NCI-H446 treated with DMSO at 0.1 percent for 48 hours (cell line): ENCODE measurements at places on chromosomes 7 and 10.

DNA sequence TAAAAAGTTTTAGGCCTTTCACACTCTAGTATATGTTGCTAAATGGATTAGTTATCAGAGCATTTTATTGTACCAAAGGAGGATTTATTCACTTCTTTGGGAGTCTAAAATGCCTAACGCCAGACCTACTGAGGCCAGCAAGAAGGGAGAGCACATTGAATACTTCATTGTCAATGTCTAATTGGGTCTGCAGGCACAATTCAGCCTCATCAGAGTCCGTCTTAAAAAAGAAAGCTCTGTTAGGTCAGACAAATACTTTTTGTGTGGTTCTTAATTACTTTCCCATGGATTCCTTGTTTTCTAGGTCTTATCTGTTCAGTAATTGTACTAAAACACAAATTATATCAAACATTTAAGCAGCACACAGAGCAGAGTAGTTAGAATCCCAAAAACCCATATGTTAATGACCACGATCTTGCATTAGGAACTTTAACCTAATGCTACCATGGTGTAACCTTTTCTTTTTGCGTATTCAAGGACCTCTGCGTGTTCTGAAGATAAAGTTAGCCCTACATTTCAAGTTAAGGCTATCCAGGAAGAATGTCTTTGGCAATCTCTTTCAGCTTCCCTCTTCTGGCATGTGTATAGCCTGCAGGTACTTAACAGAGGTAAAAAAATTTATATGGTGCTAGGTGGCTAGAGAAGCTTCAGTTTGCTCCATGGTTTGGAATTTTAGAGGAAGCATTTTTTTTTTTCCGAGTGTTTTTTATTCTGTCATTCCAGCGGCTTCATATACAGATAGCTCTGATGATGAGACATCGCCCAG lies 45.7 kb upstream of the STRIP2 start:
- DNase-seq: no peak

GRCh38 chr7:74325210-74325565 lies 36.0 kb downstream of the CLIP2 start:
- no peak for DNase-seq

- no peak for DNase-seq
Measured at GRCh38 chr10:44343843-44344242, 41.1 kb downstream of the CXCL12 start.

DNA sequence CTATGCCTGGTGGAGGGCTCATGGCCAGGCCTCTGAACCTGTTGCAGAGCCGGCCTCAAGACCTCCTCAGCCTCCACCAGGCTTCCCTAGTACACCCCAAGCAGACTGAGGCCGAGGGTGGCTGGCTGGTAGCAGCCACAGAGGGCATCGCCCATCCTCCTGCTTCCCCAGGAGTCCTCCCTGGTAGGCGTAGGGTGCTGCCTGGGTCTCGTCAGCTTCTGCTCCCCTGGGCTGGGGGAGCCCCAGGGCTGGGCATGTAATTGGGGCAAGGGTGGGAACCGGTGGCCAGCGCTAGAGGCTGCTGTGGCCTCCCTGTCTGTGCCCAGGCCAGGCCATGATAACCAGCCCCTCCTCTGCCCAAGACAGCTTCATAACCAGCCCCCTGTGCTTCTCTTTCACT lies 32.6 kb downstream of the TBATA start:
- no peak for DNase-seq

DNA sequence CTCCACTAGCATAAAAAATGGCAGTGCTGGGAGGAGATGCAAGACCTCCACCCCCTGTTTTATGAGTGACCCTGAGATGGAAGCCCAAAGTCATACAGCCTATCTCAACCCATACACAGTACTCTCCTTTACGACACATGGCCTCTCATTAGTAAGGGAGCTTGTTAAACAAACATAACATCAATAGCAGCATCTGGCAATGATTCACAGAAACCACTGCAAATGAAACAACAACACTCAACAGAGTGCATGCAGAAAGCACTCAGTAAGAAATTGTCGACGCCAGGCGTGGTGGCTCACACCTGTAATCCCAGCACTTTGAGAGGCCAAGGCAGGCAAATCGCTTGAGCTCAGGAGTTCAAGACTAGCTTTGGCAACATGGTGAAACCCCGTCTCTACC lies 27.5 kb upstream of the FIGNL1 start:
- no peak for DNase-seq

DNA sequence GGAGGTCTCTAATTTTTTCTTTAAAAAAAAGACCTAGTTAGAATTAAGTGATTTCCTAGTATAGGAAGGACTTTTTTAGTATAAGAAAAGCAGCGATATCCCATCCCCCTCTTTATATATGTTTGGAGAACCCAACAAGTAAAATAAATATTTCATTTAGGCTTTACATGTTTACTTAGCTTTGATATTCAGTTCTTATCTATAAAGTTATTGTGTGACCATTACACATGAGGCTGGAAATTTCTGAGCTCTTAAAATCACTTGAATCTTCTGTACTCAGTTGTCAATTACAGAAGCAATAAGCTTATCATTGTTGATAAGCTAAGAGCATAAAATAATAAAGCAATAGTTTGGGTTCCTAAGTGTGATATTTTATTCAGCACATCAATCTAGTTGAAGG lies 89.7 kb downstream of the AASS start:
- no peak for DNase-seq

DNA sequence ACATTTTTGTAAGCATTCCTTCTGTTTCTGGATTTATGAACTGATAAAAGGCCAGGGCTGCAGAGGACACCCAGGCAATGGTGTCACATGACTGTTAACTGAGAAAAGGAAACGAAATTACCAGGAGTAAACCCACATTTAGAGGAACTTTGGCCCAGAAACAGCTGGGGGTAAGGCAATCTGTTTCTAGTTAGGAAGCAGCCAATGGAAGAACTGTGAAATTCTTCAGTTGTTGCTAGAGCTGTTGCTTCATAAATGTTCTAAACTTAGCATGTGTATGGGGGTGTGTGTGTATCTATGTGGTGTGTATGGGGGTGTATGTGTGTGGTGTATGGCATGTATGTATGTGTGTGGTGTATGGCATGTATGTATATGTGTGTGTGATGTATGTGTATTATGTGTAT lies 11.8 kb upstream of the PDCD4 start:
- no peak for DNase-seq

GRCh38 chr10:103849212-103849877 lies 6.0 kb downstream of the SH3PXD2A start:
- no peak for DNase-seq

DNA sequence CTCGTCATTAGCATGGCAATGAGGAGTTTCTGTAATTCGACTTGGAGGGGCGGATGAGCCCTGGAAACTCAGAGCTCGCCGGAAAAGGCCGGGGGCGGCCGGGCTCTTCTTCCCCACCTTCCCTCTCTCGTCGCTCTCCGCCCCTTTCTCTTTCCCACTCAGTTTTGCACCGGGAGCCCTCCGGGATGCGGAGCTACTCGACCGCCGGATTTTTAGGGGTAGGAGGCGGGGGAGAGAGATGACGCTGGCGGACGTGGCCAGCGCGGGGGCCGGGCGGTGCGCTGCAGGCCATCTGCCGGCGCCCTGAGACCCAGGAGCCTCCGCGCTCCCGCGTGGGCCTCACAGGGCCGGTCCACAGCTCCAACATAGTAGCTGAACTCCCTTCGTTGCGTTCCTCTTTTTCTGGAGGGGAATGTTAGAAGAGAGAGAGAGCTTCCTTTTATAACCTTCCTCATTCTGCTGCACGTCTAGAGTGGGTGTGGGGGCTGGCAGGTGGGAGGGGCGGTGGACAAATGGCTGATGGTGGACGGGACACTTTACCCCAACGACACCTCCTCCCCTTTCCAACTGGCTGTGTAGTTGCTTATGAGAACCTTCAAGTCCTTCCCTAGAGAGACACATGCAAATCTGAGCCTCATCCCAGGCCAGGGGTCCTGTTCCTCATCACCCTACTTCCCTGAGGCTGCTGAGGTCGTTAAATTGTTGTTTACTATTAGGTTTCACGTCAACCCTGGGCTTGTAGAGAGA lies 1.1 kb upstream of the HOXA1 start:
- no peak for DNase-seq

GRCh38 chr10:6490614-6491013 lies 89.5 kb downstream of the PRKCQ start:
- DNase-seq: no peak

GRCh38 chr10:91077549-91078071 lies 142.9 kb upstream of the PCGF5 start:
- peak; percentile 5 for DNase-seq

DNA sequence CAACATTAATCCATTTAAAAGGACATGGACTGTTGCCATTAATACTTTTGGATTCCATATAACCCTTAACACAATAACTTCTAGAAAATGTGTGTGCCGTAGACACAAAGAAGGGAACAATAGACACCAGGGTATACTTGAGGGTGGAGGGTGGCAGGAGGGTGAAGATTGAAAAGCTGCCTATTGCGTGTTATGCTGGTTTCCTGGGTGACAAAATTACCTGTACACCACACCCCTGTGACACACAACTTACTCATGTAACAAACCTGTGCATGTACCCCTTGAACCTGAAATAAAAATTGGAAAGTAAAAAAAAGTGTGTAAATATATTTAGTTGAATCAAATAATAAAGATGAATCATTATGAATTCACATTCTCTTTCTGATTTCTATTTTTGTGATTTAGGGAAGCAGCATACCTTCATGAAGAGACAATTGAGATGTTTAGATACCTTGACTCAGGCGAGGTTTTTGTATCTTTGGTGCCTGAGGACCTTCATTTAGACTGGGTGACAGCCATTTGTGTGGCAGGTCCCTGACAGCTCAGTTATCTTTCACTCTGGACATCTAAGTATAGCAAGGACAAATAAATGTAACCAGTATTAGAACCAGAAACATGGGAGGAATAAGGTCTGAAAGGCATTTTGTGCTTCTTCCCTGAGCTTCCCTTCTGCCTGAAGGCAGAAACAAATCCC lies 28.7 kb downstream of the GIMAP8 start:
- no peak for DNase-seq

GRCh38 chr7:111229916-111230315 lies 139.0 kb downstream of the LRRN3 start:
- no peak for DNase-seq

- no peak for DNase-seq
Measured at GRCh38 chr10:2949948-2950354, 117.4 kb upstream of the PFKP start.

- DNase-seq: no peak
Measured at GRCh38 chr7:15515252-15515651, 46.6 kb downstream of the AGMO start.

DNA sequence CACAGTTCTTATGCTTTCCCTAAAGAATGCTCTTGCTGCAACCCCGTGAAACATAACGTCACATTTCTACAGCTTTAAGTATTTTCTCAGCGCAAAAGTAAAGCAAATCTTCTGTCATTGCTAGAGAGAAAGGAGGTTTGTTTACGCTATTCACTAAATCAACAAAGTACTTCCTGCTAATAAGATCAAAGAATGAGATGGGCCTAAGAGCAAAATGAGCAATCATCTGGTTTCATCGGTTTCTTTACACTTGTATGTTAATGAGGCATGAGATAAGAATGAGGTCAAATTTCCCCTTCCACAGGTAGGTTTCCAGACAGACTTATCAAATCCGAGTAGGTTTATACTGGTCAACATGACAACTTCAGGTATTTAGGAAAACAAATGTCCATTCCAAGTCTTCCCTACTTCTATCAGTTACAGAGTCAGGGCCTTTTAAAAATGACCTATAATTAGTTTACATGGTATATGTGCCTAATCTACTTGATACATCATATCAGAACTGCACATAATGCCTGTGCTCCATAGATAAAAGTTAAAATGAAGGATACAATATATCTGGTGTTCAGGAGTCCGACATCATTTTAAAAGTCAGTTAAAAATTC lies 8.4 kb downstream of the USP6NL start:
- no peak for DNase-seq

GRCh38 chr10:91340613-91341362 lies 69.4 kb upstream of the HECTD2 start:
- DNase-seq: no peak

GRCh38 chr10:119498889-119499676 lies 43.4 kb downstream of the RGS10 start:
- DNase-seq: no peak

GRCh38 chr10:60397792-60398191 lies 8.1 kb upstream of the ANK3 start:
- DNase-seq: no peak

- DNase-seq: no peak
Measured at GRCh38 chr10:26243351-26243720, 26.8 kb downstream of the GAD2 start.

DNA sequence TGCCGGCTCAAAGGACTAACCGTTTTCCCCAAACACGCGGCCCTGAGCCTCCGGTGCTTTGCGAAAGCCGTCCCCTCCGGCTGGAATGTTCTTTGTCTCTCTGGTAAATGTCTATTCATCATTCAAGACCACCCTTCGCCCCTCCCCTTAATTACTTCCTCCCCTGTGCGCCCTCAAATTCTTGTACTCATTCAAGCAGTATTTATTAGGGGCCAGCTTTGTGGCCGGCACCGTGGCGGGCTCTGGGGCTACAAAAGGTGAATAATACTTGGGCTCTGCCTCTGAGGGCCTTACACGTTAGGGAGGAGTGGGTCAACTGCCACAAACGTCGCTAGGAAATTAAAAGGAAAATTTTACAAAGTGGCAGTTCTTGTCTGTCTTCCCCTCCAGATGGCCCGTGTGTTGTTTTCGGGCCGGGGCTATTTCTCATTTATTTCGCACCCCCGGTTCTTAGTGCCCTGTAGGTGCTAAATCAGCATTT lies 1.5 kb upstream of the MEST start:
- peak; percentile 42 for DNase-seq

DNA sequence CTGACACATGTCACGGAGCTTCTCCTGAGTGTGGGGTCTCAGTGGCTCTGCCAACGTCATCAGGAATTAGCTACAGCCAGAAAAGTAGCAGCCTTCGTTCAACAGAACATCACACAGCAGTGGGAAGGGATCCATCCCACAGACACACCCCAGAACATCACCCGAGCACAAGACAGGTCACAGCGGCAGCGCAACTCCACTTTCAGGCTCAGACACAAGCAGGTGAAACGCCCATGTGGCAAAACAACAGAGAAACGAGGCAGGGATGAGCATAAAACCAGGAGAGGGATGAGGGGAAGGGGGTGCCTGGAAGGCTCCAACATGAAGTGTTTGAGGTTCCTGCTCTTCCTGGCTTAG lies 44.8 kb downstream of the CAMK2B start:
- DNase-seq: no peak

DNA sequence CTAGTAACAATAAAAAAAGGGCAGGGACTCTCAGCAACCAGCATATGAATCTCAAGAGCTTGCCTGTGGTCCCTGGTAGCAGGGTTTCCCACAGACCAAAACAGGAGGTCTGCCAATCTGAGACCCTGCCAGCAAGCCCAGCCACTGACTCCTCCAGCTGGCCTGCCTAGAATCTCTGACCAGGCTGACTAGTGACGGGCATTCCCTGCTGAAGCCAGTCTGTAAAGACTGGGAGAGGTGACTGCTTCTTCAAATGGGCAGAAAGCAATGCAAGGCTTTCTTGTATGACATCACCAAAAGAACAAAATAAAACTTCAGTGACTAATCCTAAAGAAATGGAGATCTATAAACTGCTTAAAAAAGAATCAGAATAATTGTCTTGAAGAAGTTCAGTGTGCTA lies 249.4 kb downstream of the TCF7L2 start:
- DNase-seq: no peak
